Chondrocyte (in vitro differentiated cells): ENCODE measurements at places on chromosomes 12 and 14.
A peak's percentile ranks its signal among the peaks of the same experiment; 100 is the strongest.

DNA sequence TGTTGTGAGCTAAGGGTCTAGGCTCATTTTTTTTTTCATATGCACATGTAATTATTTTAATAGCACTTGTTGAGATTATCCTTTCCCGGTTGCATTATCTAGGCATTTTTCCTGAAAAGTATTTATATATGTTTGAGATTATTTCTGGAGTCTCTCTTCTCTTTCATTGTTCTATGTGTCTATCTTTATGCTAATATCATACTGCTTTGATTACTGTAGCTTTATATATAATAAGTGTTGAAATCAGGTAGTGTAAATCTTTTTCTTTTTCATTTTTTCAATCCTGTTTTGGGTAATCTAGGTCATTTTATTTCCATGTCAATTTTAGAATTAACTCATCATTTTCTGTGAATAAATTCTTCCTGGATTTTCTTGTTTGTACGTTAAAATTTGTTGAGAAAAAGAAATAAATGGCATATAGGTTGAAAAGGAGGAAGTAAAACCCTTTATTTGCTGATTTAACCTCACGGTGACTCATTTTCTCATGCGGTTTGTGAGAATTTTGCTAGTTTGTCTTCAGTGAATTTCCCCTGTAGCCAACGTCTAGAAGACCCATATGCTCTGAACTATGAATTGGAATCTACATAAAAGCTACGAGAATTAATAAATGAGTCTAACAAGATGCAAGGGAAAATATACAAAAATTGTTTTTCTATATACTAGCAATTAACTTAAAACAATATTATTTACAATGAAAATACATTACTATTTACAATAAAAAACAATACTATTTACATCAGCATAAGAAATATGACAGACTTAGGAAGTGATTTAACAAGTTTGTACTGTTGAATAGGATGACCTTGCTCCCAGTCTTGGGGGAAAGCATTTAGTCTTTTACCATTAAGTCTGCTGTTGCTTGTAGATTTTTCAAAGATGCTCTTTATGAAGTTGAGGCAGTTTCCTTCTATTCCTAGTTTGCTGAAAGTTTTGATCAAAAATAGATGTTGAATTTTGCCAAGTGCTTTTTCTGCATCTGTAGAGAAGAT is 105.0 kb downstream of the SNAPC1 start:
- H3K27ac ChIP-seq: no peak overlapping the region
- H3K4me1 ChIP-seq: no peaks in the 10 kb centered on the region
- H3K36me3 ChIP-seq: peaks cover 8% of the 10 kb centered on the region

- no peak overlapping the region for H3K4me3 ChIP-seq
- H3K36me3 ChIP-seq: peaks cover 3% of the 10 kb centered on the region
- no peaks in the 10 kb centered on the region for H3K4me1 ChIP-seq
- peaks cover 3% of the 10 kb centered on the region for H3K27me3 ChIP-seq
- H3K27ac ChIP-seq: no peak overlapping the region
- DNase-seq: no peak
These were observed 92.3 kb upstream of the BCAT1 start for GRCh38 chr12:25041006-25041741.

DNA sequence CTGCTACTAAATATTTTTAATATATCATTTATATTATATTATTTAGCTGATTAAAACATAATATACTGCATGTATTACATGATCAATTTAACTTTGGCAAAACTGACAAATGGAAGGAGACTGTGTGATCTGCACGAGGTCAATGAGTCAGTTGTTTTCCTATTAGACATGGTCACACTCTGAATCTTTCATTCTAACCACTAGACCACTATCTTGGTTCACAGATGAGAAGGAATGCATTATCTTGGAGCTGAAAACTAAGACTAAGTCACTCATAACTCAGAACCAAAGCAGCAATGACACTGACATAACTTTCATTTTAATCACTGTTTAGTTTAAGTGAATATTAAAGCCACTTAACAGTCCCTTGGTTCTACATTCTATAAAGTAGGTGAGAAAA is 37.4 kb downstream of the GNPTAB start:
- peaks cover 4% of the 10 kb centered on the region for H3K4me1 ChIP-seq
- H3K4me3 ChIP-seq: no peak overlapping the region
- peak overlapping the region; percentile 1 for H3K27ac ChIP-seq
- no peaks in the 10 kb centered on the region for H3K27me3 ChIP-seq
- H3K36me3 ChIP-seq: peaks cover 13% of the 10 kb centered on the region

GRCh38 chr12:56622535-56622934 is 7.6 kb downstream of the BAZ2A start:
- no peak for DNase-seq
- H3K27me3 ChIP-seq: no peaks in the 10 kb centered on the region
- H3K4me1 ChIP-seq: peaks cover 16% of the 10 kb centered on the region
- H3K36me3 ChIP-seq: peaks cover 9% of the 10 kb centered on the region
- H3K27ac ChIP-seq: no peak overlapping the region

DNA sequence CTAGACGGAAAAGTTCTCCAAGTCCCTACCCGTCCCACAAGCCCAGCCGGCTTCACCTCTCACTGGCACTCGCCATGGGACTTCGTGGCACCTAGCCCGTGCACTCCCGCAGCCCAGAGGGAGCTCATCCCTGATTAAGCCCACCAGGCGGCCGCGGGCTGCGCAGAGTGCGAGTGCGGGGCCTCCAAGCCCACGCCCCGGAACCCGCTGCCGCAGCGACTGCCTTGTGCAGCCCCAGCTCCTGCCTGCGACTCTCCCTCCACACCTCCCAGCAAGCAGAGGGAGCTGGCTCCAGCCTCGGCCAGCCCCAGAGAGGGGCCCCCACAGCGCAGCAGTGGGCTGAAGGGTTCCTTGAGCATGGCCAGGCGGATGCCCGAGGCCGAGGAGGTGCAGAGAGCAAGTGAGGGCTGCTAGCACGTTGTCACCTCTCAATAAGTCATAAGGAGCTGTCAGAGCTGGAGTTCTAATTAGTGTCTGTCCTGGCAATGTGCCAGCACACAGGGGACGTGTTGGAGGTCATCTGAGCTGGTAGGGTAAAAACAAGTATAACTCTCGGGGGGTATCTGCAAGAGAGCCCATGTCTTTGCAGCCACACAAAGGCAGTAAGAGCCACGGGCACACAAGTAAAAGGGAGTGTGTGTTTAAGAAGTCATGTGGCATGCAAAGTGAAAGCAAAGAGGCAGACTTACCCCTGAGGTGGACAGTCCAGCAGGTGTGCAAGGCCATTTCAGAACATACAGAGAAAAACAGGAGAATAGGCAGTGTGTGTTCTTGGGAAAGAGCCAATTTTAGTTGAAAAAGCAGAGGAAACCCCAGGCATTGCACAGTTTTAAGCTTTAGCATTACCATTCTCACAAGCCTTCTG is 27.1 kb upstream of the TMTC2 start:
- no peaks in the 10 kb centered on the region for H3K36me3 ChIP-seq
- DNase-seq: peak; percentile 93
- peaks cover 2% of the 10 kb centered on the region for H3K27me3 ChIP-seq
- H3K4me1 ChIP-seq: no peaks in the 10 kb centered on the region
- no peak overlapping the region for H3K4me3 ChIP-seq

DNA sequence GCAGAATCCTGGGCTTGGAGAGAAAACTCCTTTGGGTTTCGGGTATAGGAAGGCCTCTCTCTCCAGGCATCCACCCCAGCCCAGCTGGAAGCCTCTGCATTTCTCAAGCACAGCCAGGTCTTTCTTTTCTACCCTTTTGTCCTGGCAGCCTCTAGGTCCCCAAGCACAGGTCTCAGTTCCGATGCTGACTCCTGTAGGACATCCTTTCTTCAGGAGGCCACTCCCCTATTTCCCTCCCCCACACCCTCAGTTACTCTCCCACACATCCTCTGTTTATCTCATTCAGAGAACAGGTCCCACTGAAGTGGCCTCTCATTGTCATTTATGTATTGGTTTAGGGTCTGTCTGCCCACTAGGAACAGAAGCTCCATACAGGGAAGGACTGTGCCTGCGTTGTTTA is 352.6 kb downstream of the VRK1 start:
- H3K4me3 ChIP-seq: no peak overlapping the region
- DNase-seq: no peak
- no peaks in the 10 kb centered on the region for H3K36me3 ChIP-seq

DNA sequence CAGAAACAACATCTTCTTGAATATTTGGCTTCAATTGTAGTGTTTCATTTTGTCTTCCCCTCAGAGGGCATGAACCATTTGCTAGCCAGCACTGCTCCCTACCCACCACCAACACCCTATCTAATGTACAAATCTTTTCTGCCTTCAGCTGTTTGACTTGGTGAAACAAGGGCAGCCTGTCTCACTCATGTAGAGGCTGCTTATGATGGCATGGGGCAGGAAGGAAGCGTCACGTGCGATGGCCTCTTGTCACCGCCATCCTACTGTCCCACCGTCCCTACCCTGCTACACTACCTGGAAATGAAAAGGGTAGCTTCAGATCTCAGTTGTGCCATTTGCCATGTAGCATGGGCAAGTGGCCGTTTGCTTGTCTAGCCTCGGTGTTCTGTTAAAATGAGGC is 29.9 kb upstream of the LRTM2 start:
- H3K4me1 ChIP-seq: peaks cover 19% of the 10 kb centered on the region
- no peak overlapping the region for H3K27ac ChIP-seq
- no peaks in the 10 kb centered on the region for H3K27me3 ChIP-seq
- H3K36me3 ChIP-seq: no peaks in the 10 kb centered on the region

DNA sequence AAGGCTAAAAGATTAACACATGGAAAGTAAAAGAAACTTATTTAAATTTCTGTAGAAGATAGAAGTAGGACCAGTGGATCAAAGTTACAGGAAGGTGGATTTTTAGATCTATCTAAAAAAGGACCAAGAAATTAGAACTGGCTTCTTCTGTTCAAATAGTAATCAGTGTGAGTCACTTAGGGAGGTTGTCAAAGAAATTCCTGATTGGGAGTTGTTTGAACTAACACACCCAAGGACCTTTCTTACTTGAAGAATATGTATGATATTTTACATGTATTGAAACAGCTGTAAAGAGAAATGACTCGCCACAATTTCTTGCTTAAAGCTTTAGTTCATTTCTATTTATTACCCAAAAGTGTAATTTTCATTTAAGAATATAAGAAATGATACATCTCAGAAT is 256.9 kb downstream of the RAD51B start:
- H3K4me1 ChIP-seq: peaks cover 9% of the 10 kb centered on the region
- no peaks in the 10 kb centered on the region for H3K27me3 ChIP-seq

DNA sequence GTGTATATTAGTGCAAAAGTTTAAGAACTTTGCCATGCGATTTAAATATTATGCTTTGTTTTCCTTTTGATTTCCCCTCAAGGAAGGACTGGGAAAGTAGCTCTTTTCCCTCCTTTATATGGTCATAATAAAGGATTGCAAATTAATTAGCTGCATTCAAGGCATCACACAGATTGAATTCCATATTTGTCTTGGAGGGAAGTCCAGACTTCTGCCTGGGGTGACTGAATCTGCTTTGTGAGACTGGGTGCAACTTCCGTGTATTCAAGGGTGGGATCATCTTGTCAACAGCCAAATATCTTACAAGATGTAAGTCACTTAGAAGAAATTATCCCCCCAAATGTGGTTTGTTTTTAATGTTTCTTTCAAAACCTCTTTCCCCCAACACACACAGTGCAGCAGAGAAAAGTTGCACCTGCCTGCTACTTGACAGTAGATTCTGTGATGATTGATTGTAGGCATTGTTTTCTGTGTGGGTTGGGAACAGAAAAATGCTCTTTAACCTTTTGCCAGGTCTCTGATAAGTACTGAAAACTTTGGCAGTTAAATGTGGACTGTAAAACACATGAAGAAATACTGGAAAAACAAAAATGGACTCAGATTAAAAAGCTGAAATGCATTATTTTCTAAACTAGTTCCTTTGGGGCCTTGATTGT is 28.4 kb downstream of the STK38L start:
- H3K36me3 ChIP-seq: peaks cover 27% of the 10 kb centered on the region
- no peaks in the 10 kb centered on the region for H3K27me3 ChIP-seq
- no peak overlapping the region for H3K4me3 ChIP-seq
- peak overlapping the region; percentile 87 for H3K27ac ChIP-seq
- peaks cover 78% of the 10 kb centered on the region for H3K4me1 ChIP-seq
- DNase-seq: no peak

DNA sequence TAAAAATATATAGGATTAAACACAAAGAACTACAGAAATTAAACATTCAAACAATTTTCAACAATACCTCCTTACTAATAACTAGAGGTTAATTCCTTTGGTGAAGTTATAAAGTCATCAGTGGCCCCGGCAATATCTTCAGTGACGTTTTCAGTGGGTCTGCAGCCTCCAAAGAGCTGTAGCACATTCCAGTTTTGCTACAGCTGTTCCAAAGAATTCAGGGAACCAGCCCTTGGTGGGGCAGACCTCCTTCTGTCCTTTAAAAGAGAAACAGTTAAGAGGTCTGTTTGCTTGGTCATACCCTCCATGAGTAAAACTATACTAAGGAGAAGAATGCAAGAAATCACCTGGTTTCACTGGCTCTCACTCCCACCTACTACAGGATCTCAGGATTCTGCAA is 99.2 kb upstream of the ZDHHC17 start:
- no peak overlapping the region for H3K27ac ChIP-seq
- no peak for DNase-seq
- no peaks in the 10 kb centered on the region for H3K27me3 ChIP-seq

- DNase-seq: no peak
- no peak overlapping the region for H3K4me3 ChIP-seq
- peak overlapping the region; percentile 69 for H3K27ac ChIP-seq
- H3K4me1 ChIP-seq: peaks cover 18% of the 10 kb centered on the region
- no peaks in the 10 kb centered on the region for H3K36me3 ChIP-seq
These were observed 188.8 kb downstream of the STXBP6 start for GRCh38 chr14:24861083-24861630.

DNA sequence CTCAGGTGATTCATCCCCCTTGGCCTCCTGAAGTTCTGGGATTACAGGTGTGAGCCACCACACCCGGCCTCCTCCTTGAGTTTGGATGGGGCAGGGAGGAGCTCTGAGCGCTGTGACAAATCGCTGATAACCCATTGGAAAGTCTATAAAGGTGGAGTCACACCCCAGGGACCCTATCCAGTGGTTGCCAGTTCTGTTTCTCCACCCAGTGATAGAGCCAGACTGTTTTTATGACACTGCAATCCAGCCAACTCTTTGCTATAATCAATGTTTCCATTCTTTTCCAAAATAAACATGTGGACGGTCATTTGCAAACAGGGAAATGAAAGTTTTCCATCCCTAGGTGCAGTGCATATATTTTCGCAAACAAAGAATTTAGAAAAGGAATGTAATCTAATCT is 142.0 kb upstream of the PELI2 start:
- H3K4me3 ChIP-seq: no peak overlapping the region
- H3K4me1 ChIP-seq: peaks cover 5% of the 10 kb centered on the region
- peaks cover 3% of the 10 kb centered on the region for H3K36me3 ChIP-seq
- no peaks in the 10 kb centered on the region for H3K27me3 ChIP-seq
- DNase-seq: no peak

GRCh38 chr14:89445273-89445973 is 28.4 kb upstream of the FOXN3 start:
- no peak for DNase-seq
- H3K36me3 ChIP-seq: no peaks in the 10 kb centered on the region
- H3K27ac ChIP-seq: peak overlapping the region; percentile 82
- H3K4me1 ChIP-seq: peaks cover 37% of the 10 kb centered on the region
- H3K4me3 ChIP-seq: no peak overlapping the region

- peaks cover 82% of the 10 kb centered on the region for H3K4me1 ChIP-seq
- no peaks in the 10 kb centered on the region for H3K27me3 ChIP-seq
- DNase-seq: no peak
- H3K27ac ChIP-seq: peak overlapping the region; percentile 99
- H3K36me3 ChIP-seq: no peaks in the 10 kb centered on the region
These were observed 92.1 kb downstream of the LRRC74A start for GRCh38 chr14:76918256-76918781.

- peaks cover under 1% of the 10 kb centered on the region for H3K4me1 ChIP-seq
- H3K27ac ChIP-seq: no peak overlapping the region
- H3K36me3 ChIP-seq: peaks cover 2% of the 10 kb centered on the region
- H3K27me3 ChIP-seq: no peaks in the 10 kb centered on the region
These were observed 62.0 kb downstream of the LGMN start for GRCh38 chr14:92686411-92686899.

- H3K4me3 ChIP-seq: no peak overlapping the region
- H3K4me1 ChIP-seq: peaks cover 49% of the 10 kb centered on the region
- peaks cover 3% of the 10 kb centered on the region for H3K36me3 ChIP-seq
- H3K27ac ChIP-seq: no peak overlapping the region
These were observed 4.4 kb downstream of the LGALS3 start for GRCh38 chr14:55133416-55133815.
